ENCODE measurements at places on chromosomes 1 and 21.

- H3K36me3 ChIP-seq: no peaks in the 10 kb centered on the region
- no peaks in the 10 kb centered on the region for H3K27me3 ChIP-seq
- no peaks in the 10 kb centered on the region for H3K4me1 ChIP-seq
- peak; percentile 31 for DNase-seq
Observed at GRCh38 chr1:22753481-22753971, 42.9 kb downstream of the EPHB2 start.

DNA sequence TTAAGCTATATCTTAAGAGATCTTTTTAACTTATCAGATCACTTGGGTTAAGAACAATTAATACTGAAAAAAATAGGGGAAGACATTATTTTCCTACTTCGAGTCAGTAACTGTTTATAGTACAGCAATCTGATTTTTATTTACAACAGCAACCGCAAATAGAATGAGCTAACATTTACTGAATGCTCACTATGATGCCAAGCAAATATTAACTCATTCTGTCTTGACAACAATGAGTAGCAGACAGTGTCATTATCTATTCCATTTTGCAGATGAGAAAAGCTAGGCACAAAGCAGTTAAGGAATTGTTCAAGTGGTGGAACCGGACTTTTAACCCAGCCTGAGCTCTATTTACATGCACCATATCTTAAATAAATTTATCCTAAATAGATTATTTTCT lies 273.7 kb downstream of the NTNG1 start:
- no peaks in the 10 kb centered on the region for H3K27me3 ChIP-seq
- DNase-seq: no peak
- H3K36me3 ChIP-seq: no peaks in the 10 kb centered on the region
- no peak overlapping the region for H3K4me3 ChIP-seq
- H3K27ac ChIP-seq: no peak overlapping the region
- no peaks in the 10 kb centered on the region for H3K4me1 ChIP-seq

- H3K36me3 ChIP-seq: no peaks in the 10 kb centered on the region
- DNase-seq: no peak
- no peaks in the 10 kb centered on the region for H3K27me3 ChIP-seq
- peaks cover 15% of the 10 kb centered on the region for H3K4me1 ChIP-seq
- no peak overlapping the region for H3K27ac ChIP-seq
Observed at GRCh38 chr1:175195281-175195680, 2.7 kb upstream of the KIAA0040 start.

DNA sequence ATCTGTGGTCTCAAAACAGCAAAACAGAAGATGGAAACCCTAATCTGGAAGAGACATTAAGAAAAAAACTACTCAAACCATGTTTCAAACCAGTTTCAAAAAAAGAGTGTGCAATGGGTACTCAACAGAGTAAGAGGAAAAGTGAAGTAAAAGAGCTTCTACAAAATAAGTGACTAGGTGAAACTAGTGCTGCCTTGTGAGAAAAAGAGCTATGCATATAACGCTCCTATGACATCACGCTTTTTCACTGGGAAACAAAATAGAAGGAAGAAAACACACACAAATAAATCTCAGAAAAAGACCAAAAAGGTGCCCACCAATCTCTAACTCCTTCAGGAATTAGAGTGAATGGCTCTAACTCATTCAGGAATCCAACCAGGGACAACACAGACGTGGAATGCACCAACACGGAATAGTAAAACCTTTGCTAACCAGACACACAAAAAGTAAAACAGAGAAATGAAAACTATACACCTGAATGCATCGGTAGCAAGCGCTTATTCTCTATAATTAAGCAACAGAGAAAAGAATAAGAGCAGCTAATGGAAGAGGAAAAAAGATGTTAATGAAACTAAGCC lies 1.3 kb downstream of the FOXJ3 start:
- peaks cover 6% of the 10 kb centered on the region for H3K4me1 ChIP-seq
- H3K36me3 ChIP-seq: no peaks in the 10 kb centered on the region
- DNase-seq: no peak
- no peaks in the 10 kb centered on the region for H3K27me3 ChIP-seq
- peak overlapping the region; percentile 76 for H3K4me3 ChIP-seq

Data from tibial nerve (tissue), 4 donors.